Upper lobe of left lung (tissue), 6 donors: ENCODE measurements at places on chromosomes 2 and 18. TPM values are rescaled to one million over a fixed set of nuclear protein-coding genes. Genes with fewer than 3 reads are reported as not detected.

Gene SLC9A2
- total RNA-seq: 0.30 TPM

DNA sequence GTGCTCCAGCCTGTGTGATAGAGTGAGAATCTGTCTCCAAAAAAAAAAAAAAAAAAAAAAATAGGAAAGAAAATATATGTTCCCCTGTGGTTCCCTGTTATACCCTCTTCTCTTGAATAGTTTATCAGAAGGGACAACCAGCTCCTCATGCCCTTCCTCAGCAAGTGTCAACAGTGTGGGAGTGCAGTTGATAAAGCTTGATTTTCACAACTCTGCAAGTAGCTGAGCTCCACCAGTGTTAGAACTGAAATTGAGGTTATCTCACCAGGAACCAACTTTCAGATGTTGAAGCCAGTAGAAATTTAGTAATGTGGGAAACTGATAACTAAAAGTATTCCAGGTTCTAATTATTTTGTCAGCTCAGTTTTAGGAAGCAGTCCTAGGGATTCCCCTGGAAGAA, 25.1 kb downstream of the NEDD4L start:
- DNase-seq: no peak

GRCh38 chr2:17822445-17823117, 6.3 kb downstream of the MSGN1 start:
- DNase-seq: no peak

DNA sequence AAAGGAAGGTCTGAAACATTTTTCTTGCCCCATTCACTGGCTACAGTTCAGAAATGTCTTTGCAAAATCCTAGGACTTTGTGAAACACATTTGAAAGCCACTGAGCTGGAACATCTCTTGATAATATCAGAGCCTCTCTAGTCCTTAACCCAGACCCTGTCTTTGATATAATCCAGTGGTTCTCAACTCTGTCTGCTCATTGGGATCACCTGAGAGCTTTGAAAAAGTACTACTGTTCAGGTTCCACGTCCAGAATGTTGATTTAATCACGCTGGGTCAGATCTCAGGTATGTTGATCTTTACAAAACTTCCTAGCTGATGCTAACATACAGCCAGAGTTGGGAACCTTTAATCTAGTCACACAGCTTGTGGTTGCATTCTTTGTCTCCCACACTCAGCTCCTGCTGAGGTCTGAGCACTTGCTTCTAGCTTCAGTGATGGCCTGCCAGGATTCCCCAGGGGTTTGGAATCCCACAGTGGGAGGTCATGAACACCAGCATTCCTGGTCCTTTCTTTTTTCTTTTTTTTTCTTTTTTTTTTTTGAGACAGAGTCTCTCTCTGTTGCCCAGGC, 262.7 kb downstream of the SETBP1 start:
- DNase-seq: no peak
